ENCODE measurements at places on chromosomes 2 and 18.

- no peak for DNase-seq
Measured at GRCh38 chr18:14189858-14190257, 57.6 kb upstream of the ZNF519 start.

DNA sequence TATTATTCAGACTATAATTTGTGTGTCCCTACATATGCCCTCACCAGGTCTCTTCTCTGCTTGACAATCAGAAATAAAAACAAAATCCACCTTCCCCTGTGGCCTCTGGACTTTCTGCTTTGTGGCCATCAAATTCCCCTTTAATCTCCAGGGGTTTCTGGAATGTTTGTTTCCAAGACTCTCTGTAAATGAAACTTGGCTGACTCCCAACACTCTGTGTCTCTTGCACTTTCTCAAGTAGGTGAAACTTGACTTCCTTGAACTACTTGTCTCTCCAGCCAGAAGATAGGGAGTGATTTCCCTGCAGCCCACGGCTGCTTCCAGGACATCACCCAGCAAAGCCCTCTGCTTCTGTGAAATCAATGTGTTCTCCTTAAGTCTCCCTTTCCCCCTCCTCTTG, 54.1 kb upstream of the AQP4 start:
- no peak for DNase-seq

DNA sequence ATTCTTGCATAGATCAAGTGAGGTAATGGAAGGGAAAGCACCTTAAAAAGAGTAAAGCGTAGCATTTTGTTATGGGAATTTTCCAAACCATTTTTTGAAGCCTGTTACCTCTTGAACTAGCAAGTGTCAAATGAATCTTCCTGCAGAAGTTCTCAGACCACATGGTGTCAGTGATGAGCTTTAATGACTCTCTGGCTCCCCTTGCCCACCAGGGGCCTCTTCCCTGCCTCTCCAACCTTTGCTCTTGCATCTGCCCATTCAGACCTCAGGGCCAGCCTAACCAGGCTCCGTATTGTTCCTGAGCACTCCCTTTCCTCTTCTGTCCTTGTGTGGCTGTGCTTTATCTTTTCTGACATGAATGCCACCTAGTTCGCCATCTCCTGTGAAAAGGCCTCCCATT, 155.9 kb downstream of the DIS3L2 start:
- DNase-seq = no peak

- DNase-seq = no peak
Measured at GRCh38 chr2:239777219-239777618, 247.9 kb downstream of the NDUFA10 start.

DNA sequence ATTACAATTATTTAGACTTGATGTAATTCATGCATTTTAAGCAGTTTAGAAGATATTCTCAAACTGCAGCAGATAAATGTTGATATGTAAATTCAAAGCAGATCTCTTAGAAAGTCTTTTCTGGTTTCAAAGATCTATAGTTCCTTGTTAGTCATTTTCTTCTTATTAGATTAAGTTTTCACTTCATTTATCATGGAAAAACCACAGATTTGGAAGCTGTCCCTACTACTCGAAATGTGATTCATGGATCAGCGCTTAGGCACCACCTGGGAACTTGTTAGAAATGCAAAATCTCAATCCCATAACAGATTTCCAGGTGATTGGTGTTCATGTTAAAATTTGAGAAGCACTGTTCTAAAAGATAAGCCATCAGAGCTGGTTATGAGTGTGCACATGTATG, 92.8 kb upstream of the CDH2 start:
- no peak for DNase-seq

DNA sequence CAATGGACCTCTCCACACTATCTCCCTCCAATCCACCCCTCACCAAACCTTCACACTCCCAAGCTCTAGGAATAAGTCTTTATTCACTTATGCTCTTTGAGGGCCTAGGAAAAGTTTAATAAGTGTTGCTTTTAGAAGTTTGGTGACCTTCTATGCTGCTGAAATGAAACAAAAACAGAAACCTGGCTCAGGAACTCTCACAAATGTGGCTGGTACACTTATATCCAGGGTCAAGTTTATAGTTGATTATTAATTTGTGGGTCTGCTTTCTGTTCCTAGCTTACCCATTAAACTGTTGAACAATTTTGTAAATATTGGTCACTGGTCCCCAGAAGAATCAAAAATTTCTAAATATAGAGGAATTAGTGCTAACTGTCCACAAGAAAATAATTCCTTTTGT, 14.2 kb upstream of the ANKRD44 start:
- peak; percentile 45 for DNase-seq

- no peak for DNase-seq
Measured at GRCh38 chr2:154557906-154558305, 140.6 kb upstream of the KCNJ3 start.

GRCh38 chr2:150788426-150789140, 301.1 kb upstream of the RND3 start:
- DNase-seq = no peak

Data from CD4-positive, CD25-positive, alpha-beta regulatory T cell (primary cell).